ENCODE measurements at places on chromosomes 4 and X.

DNA sequence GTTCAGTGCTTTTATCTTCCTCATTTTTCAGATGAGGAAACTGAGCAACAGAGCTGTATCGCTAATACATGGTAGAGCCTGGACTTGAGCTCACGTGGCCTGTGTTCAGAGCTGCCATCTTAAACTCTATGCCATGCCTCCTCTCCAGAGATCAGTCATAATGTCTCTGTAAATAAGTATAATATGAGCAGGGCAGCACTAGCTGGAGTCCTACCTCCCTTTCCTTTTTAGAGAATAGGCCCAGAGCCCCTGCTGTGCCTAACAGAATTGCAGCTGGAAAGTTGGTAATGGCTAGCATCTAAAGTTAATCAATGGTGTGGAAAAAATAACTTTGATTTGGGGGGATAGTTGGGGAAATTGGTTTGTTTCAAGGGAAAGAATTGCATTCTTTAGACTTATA, 20.4 kb downstream of the CASP6 start:
- no peak for DNase-seq

DNA sequence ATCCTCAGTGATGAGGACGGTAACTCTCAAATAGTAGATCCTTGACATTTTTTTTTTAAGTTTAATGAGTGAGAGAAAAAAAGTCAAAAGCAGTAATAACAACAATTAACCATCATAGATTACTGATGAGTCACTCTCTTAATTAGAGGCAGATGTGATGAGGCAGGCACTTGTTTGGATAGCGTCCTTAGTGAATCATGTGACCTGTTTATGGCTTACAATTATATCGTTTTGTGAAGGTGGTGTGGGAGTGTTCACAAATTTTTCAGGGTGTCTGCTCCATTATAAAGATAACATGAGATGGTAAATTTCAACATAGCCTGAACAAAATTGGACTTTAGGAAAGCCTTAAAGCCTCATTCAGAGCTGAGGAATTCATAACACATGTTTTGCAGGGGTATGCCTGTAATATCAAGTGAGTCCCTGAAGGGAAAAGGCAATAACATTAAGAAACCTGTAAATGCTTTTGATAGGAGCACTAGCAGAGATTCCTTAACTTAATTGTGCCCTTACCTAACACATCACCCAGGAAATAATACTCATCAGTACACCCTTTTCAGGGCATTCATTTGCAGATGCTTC, 51.9 kb upstream of the XIAP start:
- DNase-seq = no peak

GRCh38 chr4:95715830-95716229, 124.1 kb upstream of the PDHA2 start:
- DNase-seq = no peak

DNA sequence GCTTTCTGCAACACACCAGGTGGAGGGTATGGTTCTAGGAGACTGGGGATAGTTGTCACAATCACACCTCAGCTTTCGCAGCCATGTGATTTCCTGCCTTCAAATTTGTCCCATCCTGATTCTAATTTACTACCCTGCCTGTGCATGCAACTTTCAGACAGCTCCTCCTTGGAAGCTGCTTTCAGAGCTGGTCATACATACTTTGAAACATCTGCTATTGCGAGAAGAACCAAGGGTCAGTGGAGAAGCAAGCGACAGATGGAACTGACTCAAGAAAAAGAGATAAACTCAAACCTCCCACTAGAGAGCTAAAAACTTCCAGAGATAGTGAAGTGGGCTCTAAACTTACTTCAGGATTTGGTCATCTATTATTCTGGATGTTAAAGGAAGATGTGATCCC, 381.7 kb upstream of the FGF13 start:
- DNase-seq = no peak

DNA sequence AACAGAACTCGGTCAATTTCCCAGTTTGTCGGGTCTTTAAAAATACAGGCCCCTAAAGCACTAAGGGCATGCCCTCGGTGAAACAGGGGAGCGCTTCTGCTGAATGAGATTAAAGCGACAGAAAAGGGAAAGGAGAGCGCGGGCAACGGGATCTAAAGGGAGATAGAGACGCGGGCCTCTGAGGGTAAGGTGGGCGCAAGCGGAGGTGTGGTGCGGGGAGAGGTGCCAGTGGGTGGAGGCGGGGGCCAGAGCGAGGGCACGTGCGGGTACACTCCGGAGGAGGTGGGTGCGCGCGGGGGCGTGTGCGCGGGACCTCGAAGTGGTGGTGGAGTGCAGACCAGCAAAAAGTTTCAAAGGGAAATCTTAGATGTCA, 787 bp upstream of the TET2 start:
- peak; percentile 49 for DNase-seq

GRCh38 chr4:14596028-14596427, 406.3 kb upstream of the CPEB2 start:
- DNase-seq = no peak

GRCh38 chrX:74349387-74349786, 45.4 kb downstream of the ZCCHC13 start:
- no peak for DNase-seq

- DNase-seq = no peak
These were observed 784 bp downstream of the MAP7D3 start for GRCh38 chrX:136250191-136251040.

DNA sequence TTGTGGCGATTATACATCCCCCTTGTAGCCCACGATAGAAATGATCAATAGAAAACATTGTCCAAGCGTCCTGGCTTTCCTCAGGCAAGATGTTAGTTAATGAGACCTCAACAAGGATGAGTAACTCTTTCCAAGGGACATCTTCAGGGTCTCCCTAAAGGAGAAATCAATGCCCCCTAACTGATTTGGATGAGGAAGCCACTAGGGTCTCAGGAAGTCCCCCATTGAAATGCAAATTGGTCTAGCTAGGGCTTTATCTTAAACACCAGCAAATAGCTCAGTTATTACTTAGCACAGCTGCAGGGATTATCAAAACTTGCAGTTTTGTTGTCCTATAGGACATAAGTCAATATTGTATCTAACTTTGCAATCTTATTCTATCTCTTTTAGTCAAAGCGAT, 721.5 kb downstream of the IL1RAPL1 start:
- DNase-seq = no peak

DNA sequence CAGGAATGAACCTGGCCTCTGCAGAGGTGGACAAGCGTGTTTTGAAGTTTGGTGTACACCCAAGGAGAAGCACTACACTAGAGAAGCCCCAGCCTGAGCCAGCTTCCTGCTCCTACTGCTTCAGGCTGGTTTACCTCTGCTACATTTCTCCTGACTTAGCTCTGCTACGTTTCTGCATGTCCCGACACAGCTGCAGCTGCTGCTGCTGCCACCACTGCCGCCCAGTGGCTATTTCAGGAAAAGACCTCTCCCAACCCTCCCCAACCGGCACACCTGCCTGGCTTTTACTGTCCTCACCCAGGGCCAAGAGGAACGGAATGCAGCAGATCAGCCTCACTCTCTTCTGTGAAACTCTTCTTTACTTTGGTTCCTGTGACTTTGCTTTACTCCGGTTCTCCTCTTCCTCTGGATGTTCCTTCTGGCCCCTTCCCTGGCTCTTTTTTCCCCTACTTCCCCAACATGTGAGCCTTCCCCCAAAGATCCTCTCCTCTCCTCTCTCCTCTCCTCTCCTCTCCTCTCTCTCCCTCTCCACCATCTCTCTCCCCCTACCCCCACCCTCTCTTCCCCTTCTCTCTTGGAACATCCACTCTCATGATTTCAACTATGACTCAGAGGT, 3.1 kb upstream of the P2RY4 start:
- no peak for DNase-seq

DNA sequence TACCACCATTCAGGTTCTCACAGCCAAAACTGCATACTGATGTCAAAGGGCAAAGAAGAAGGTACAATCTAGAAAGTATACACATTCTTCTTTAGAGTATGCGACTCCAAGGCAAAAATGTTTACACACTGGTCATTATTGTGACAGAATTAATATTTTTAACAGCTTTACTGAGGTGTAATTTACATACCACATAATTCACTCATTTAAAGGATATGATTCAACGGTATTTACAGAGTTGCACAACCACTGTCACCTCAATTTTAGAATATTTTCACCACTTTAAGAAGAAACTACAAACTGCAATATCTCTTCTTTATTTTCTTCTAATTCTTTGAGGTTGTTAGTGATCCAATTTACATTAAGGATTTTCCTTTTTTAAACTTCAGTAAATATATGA, 325.4 kb upstream of the SMIM31 start:
- DNase-seq = no peak

DNA sequence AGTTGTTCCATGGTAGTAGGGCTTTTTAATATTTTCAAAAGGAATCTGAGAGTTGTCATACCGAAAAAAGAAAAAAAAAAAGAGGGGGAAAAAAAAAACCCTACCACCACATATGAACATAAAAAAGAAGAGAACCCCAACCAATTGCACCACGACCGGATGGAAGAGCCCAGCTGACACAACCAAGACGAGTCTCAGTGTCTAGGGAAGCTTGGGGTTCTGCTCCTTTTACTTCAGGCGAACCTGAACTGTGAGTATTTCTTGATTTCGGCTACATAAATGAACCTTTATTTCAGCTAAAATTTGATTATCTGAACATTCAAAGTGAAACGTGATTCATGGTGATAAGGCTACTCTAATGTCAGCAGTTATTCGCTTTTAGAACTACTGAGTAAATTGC, at the start of gene GPR34:
TSS of gene GPR34 (plus strand) at position 139 of the 400 bp plus-strand sequence. CDS start 6,661 bp downstream, outside the sequence.
- peak; percentile 0 for DNase-seq

GRCh38 chr4:32342054-32342453, 1621.9 kb downstream of the PCDH7 start:
- no peak for DNase-seq

DNA sequence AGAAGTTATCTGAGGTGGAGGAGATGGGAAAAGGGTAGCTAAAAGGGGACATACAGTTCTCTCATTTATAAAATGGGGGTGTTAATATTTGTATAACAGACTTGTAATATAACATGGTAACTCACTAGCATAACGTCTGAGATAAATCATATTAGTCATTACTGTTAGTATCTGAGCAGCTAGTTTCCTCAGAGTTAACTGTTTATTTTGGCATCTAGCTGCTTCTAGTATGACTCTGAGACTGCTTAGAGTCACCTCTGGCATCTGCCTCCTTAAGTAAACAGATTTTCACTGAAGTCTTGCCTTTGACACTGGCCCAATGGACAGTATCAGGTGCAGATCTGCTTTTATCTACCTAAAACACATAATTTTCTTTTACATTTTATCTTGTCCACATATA, 58.1 kb downstream of the SLC30A9 start:
- DNase-seq = no peak

GRCh38 chr4:39124885-39125599, 57.3 kb upstream of the WDR19 start:
- no peak for DNase-seq

GRCh38 chr4:185669288-185669687, 134.0 kb upstream of the PDLIM3 start:
- no peak for DNase-seq

GRCh38 chr4:7107166-7107905, 39.5 kb upstream of the GRPEL1 start:
- DNase-seq = no peak

GRCh38 chr4:135694066-135694465, 1492.5 kb upstream of the PABPC4L start:
- no peak for DNase-seq

DNA sequence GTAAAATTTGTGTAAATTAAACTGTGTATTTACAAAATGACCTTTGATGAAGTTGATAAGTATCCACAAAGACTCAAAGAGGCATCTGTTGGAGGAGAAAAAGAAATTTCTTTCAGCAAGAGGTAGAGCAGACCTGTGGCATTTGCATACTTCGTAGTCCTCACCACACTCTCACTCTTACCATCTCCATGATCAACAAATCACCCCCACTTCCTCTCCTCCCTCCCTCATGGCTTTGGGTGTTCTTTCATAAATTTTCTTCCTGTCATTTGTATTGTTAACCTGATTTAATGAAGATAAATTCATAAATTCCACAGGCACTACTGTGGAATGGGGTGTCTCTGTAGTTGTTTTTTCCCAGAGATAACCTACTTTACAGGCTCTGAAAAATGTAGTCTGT, 366.5 kb downstream of the ZNF674 start:
- DNase-seq = no peak

GRCh38 chr4:38704622-38705154, 40.7 kb downstream of the KLF3 start:
- no peak for DNase-seq

- peak; percentile 2 for DNase-seq
These were observed 88.0 kb upstream of the TLR2 start for GRCh38 chr4:153595894-153596601.

GRCh38 chr4:23297327-23297726, 592.5 kb downstream of the PPARGC1A start:
- DNase-seq = no peak

GRCh38 chrX:148815218-148815961, 315.0 kb downstream of the AFF2 start:
- no peak for DNase-seq

GRCh38 chrX:134715930-134716619, 57.8 kb upstream of the PLAC1 start:
- DNase-seq = no peak

DNA sequence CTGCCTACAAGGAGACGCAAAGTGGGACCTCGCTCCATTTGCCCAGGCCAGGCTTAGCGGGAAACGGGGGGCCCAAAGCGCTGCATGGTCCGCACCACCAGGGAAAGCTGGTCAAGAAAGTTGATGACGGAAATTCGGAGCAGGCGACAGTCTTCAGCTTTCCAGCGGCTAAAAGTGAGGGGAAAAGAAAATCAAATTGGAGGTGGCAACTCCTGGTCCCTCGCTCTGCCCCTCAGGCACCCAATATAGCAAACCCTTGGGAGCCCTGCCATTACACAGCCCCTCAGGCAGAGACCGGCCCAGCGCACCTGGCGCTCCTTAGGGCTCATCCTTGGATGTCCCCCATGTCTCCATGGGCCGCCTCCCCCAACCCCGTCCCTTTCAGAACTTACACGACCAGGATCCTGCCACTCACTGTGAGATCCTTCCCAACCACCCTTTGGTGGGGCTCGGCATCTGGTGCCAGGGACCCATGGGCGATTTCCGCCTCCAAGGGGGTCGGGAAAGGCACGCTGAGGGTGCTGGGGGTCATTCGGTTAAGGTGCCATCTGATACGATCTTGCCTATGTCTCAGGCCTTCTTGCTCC, 1.1 kb downstream of the LAGE3 start:
- DNase-seq = no peak

- DNase-seq = no peak
These were observed 32.3 kb downstream of the AFF1 start for GRCh38 chr4:86967073-86967472.

GRCh38 chrX:72041176-72041575, 90.5 kb downstream of the RTL5 start:
- DNase-seq = no peak

GRCh38 chr4:2261110-2261852, 628 bp downstream of the MXD4 start:
- peak; percentile 44 for DNase-seq
